Muscle of back (tissue), 13 donors: ENCODE measurements at places on chromosomes 2 and 18.

DNA sequence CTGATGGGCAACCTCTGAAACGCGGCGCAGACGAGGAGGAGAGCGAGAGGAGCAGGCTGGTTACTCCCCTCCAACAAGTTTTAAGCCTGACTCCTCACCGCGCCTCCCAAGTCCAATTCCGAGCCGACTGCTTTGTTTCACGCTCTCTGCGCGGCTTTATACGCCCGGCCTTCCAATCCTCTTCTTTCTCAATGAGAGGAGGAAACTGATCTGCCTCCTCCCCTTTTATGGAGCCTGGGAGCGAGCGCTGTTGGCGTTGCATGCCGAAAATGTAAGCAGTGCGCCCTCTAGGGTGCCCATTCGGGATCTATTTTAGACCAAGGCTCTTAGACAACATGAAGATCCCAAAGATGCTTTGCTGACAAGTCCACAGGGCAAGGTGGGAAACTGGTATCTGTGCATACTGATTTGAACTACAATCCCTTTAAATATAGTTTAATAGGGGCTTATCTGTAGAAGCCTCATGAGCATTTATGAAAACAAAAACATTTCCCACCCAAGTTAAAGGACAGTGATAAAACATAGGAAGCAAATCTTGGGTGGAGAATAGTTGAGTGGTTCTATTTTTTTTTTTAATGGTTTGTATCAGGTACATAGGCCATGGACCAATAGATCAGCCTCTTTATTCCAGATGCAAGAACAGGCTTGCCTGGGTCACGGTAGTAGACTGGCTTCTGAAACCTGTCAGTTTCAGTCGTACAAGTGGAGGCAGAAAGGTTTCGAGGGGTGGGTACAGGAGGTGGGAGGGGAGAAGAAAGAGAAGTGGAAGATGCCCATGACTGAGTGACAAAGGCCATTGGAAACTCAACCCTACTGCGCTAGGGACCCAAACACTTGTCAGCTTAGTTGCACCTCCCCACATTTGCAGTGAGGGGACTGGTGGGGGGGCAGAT is at the start of gene RND3:
Gene RND3, minus strand, starts transcription at position 131 of the 893 bp plus-strand sequence. CDS start 250 bp downstream, outside the sequence.
- peak; percentile 99 for DNase-seq

DNA sequence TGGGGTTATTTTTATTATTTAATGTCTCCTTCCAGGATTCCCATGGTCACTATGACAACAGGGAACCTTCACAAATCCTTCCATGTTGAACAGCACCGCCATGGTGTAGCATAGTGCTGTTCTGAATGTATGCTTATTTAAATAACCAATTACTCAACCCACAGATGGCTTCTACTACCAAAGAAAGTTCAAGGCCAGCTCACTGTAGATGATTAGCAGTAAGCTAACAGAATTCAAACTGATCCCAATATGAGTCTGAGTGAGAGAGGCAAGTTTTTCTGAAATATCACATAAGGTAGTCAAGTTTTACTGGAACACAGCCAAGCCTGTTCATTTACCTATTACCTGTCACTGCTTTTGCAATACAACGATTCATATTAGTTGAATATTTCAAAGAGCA is 51.2 kb downstream of the CLASP1 start:
- no peak for DNase-seq

DNA sequence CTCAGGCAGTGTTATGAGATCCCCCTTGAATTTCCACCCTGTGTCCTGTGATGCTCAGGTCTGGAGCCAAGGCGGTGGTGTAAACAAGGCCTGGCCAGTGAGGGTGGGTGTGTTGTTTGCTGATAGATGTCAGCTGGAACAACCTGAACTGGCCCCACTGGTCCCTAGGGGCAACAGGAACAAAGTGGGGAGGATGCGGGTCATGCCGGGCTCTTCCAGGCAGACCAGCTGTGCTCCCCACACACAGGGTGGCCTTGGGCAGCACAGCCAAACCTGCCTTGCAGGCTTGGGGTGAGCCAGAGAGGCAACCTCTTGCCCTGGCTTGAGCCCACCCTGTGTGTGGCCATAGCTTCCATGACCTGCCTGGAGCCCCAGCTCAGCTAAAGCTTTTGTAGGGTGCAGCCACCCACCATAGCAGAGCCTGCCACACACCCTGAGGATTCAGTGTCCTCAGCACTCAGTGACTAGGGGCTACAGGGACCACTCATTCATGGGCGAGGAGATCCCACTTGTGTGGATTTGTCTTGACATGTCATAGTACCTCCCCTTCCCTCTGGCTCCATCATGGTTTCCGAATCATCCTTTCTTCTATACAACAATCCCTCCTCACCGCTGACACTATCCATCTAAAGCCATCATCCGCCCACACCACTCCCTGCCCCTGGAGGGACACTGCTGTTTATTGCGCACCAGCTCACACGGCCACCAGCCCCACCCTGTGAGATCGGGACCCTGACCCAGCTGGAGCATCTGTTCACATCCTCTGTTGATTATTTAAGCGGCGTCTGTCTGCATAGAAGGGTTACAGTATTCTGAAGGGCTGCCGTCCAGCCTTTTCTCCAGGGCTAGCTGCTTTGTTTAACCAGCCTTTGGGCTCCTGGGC is 268.8 kb downstream of the CYP26B1 start:
- no peak for DNase-seq

- DNase-seq, result peak; percentile 20
Observed at GRCh38 chr2:119517433-119517832, 6.8 kb downstream of the SCTR start.

DNA sequence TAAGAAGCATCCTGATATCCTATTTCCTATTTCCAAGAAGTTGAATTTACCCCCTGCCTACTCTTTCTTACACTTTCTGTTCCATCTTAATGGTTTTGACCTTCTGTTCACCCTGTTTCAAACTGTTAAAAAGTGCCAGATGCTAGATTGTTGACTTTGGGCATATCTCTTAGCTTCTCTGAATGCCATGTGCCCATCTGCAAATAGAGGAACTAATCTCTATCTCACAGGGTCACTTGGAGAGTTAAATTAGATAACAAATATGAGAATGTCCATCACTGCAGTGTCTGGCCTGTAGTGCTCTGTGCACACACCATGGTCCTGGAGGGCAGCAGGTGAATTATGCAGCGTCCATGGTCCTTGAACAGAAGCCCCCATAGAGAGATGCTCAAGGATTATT is 83.8 kb downstream of the LRATD1 start:
- no peak for DNase-seq

DNA sequence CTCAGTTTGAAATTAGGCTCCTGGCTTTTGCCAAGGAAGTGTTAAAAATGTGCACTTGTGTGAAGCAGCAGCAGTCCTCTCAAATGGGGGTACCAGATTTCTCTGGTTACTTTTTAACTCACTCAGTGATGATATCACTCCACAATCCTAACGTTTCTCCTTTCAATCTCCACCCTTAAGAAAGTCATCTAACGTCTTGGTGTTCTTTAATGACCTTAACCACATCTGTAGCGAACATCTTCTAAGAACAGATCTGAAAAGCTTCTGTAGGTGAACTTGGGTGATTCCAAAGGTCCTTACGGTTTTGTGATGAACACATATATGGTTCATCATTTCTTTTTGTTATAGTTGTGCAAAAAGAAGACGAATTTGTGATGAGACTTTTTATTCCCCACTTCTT is 73.2 kb downstream of the DOCK10 start:
- no peak for DNase-seq
